ENCODE measurements at places on chromosomes 13 and 19.

DNA sequence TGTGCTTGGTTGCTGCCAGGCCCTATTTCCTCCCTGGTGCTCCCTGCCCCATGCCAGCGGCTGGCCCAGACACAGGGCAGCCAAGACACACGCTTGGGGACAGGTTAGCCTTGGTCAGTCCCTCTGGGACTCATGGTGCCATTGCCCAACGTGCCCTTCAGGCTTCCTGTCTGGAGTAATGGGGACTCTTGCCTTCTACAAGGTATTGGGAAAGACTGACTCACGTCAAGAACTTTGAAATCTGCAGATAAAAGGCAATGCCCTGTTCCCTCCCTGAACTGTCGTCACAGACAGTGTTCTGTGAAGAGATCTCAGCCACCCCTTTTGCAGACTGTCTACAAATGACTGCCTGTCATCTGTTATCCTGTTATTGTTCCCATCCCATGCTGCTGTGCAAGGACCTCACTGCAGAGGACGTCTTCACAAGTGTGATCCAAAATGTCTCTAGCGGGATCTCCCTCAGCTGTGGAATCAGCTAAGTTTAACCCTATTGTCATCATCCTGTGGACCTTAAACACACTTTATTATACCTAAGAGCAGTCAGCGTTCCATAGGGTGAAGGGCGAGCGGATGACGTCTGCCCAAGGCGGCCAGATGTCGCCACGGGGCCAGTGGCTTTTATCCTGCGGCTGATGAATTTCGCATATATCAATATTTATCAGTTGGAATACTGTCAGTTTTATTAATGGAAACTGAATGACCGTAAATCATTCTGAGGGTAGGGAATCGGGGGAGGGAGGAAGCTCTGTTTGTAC, 59.0 kb downstream of the GSX1 start:
- DNase-seq: no peak

DNA sequence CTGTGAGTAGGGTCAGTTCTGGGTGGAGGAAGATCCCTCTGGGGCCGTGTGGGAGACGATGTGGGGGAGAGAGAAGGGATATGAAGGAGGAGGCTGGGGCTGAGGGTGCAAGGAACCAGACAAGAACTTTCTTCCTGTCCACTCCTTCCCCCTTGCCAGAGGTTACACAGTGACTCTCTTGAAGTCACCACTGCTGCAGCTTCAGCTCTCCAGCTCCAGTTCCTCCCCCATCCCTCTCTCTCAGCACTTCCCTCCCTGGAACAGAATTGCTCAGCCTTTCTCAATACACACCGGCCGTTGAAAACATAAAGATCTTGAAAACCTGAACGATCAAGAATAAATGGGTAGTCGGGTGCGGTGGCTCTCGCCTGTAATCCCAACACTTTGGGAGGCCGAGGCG, 5.1 kb downstream of the ZSWIM9 start:
- DNase-seq: no peak

DNA sequence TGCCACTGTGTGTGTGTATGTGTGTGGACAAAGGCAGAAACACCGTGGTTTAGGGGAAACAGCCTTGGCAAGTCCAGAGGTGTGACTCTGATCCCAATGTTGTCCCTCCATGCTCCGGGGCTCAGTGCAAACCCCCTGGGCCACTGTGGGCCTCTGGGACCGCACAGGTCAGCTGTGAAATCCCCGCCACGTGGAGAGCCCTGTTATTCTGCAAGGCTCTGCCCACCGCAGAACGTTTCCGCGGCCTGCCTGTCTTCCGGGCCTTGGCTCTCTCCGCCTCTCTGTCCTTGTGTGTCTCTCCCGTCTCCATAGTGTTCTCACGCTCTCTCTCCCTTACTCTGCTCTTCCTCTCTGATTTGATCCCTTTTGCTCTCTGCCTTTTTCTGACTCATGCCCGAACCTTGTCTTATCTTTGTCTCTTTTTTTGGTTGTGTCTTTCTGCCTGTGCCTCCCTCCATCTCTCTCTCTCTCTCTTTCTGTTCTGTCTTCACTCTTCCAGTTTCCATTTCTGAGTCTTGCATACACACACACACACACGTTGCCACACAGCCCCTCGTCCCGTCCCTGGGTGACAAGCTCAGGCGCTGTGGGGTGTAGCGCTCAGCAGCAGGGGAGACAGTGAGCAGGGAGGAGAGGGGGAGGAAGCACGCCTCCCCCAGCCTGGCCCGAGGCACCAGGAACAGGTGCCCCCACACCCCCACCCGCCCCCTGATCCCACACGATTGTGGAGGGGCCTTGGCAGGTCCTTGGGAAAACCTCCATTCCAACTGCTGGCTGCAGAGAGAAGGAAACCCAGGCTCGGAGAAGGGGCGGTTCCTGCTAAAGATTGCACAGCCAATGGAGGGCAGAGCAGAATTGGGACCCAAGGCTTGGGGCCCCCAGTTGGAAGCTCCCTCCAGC, 3.0 kb downstream of the TTYH1 start:
- no peak for DNase-seq

- no peak for DNase-seq
These were observed 957 bp downstream of the NUMBL start for GRCh38 chr19:40689339-40690049.
